ENCODE measurements at places on chromosomes 2 and 18.

DNA sequence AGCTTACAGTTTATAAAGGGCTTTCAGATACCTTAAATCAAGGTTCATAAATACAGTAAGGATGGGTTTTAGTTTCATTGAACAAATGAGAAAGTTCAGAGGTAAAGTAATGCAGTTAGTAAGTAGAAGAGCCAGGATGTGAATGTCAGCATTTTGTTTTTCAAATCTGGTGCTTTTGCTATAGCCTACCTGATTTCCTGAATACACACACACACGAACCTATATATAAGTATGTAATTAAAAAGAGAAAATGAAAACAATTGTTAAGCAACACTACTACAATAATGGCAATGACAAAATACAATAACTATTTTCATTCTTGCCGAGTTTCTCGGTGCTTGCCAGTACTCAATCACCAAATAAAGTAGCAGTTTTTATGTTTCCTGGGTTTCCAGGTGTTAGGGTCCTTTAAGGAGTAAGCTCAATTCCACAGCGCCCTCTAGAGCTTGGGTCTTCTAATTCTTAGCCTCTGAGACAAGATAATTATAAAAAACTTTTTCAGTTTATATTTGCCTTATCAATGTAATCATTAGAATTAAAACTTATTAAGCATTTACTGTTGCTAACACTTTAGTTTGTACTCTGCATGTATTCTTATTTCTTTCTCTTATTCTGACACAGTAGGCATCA, 512.9 kb upstream of the ACVR2A start:
- peak; percentile 14 for DNase-seq

GRCh38 chr2:38945372-38945771, 55.7 kb downstream of the ARHGEF33 start:
- no peak for DNase-seq

GRCh38 chr2:70443078-70443465, 110.6 kb downstream of the TGFA start:
- no peak for DNase-seq

DNA sequence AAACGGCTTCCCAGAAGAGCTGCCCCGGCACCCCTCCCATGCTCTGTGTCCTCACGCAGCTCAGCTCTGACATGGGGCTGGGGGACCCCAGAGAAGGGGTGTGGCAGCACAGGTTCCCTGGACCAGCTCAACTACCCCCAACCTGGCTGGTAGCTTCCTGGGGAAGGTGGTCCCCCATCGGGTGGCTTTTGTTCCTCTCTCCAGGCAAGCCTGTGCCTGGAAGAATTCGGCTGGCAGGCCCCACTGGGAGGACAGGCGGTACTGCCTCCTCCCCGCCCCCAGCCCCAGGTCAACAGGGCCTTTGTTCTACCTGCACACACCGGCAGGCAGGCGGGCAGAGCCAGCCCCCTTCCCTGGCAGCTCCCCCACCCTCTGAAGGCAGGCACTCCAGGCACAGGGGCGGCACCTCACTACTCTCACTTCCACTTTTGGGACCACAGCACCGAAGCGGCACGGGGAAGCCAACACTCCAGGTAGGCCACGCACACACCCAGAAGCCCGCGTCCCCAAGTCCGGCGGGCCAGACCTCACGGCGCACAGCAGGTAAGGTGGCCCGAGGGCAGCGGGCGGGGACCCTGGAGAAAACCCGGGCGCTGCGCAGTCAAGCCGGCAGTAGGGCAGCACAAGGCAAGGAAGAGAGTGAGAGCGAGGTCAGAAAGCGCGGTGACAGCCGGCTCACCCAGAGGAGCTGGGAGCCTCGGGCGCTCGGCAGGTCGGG, 1.3 kb downstream of the HS6ST1 start:
- DNase-seq: no peak

- DNase-seq: no peak
Observed at GRCh38 chr2:222304737-222305515, 6.1 kb upstream of the PAX3 start.

GRCh38 chr2:143828763-143829537, 691.0 kb downstream of the ZEB2 start:
- no peak for DNase-seq

GRCh38 chr18:23887493-23887892, 127.1 kb upstream of the TTC39C start:
- DNase-seq: no peak

- DNase-seq: no peak
Observed at GRCh38 chr2:226835420-226835795, 446 bp upstream of the RHBDD1 start.

GRCh38 chr18:54267701-54268100, 1.6 kb upstream of the POLI start:
- no peak for DNase-seq

GRCh38 chr2:197311421-197312033, 947 bp upstream of the ANKRD44 start:
- no peak for DNase-seq

GRCh38 chr2:72995430-72996116, 75.9 kb downstream of the SFXN5 start:
- DNase-seq: no peak

GRCh38 chr2:17600556-17601204, 60.2 kb downstream of the VSNL1 start:
- no peak for DNase-seq

DNA sequence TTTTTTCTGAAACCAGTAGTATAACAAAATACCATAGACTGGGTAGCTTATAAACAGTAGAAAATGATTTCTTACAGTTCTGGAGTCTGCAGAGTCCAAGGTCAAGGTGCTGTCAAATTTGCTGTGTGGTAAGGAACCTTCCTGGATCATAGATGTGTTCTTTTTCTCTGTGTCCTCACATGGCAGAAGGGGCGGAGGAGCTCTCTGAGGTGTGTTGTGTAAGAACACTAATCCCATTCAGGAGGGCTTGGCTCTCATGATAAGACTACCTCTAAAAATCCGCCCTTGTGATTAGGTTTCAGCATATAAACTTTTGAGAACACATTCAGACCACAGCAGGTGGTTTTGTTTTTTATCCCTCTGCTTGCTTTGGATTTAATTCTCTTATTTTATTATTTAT, 25.7 kb downstream of the ANKRD62 start:
- DNase-seq: no peak

DNA sequence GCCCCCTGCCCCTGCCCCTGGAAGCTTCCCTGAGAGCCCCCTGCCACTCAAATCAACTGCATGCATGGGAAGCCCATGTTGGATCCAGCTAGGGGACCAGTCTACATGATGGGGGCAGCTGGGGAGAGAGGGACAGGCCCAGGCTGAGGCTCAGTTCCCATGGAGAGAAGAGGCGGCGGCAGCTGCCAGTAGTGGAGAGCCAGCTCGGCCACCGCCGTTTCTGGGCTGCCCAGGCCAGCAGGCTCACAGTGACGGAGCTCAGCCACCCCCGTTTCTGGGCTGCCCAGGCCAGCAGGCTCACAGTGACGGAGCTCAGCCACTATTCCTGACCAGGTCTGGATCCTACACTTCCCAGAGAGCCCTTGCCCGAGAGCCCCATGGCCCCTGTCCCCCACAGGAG, 3.6 kb downstream of the MAB21L4 start:
- no peak for DNase-seq

GRCh38 chr18:76455003-76455676, 39.9 kb downstream of the ZNF516 start:
- no peak for DNase-seq

Data from stimulated activated CD8-positive, alpha-beta memory T cell treated with anti-CD3 and anti-CD28 coated beads, Interleukin-15, amount 100 ng/mL, for 4 hours (primary cell).